Activated CD4-positive, CD25-positive, alpha-beta regulatory T cell treated with anti-CD3 and anti-CD28 coated beads, Interleukin-2, amount 50 U/mL, for 24 hours (primary cell): ENCODE measurements at places on chromosomes 12 and 14.

DNA sequence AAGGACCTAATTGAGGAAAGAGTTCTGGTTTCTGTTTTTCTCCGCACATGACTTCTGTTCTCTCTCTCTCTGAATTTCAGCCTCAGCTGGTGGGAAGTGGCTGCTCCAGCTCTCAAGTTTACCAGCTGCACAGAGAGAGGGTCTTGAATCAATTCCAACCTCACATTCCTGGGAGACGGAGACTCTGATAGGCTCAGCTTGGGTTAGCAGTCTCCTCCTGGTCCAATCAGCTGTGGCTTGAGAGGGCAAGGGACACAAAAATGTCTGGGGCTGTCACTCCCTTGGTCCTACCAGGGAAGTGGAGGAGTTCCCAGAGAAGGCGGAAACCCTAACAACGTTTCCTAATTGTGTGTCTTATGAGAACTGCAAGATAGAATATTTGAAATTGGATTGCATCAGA is 7.0 kb downstream of the CCDC63 start:
- ATAC-seq = no peak

- no peak for ATAC-seq
Observed at GRCh38 chr14:22025879-22026278, 352.3 kb upstream of the OR4E1 start.

DNA sequence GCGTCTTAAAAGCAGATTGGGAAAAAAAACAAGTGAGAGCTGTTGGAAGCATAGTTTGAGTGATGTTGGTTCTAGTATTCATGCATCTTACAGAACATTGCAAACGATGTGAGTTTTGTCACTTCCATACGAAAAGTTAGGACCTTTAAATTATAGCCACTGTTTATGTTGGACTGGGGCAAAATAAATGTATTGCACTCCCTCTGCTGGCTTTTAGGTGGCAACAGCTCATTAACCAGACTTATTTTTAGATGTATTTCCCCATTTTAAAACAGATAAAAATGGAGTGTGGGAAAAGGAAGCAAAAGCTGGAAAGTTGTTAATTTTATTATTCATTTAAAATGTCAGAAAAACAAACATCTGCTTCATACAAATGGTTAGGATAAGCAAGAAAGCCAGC is 111.9 kb downstream of the LGR5 start:
- ATAC-seq = no peak

- ATAC-seq = no peak
Observed at GRCh38 chr12:78636231-78636855, 228.2 kb upstream of the SYT1 start.

DNA sequence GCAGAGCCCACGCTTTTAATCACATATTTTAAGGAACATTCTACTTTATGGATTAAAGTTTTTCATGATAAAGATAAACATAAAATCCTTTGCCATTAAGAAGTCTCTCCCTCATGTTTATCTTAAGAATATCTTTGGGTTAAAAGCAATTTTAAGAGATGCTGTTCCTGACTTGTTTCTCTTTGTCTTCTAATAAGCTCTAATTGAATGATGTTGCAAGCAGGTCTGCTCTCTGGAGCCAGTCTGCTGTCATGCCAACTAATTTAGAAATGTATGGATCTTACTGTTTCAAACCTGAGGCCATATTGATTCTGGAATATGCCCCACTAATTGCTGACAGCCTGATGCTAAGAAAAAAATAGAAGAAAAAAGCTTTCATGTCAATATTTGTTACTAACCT is 173.6 kb downstream of the TTC8 start:
- ATAC-seq = no peak

GRCh38 chr12:50314636-50315312 is 31.5 kb upstream of the LIMA1 start:
- no peak for ATAC-seq
